ENCODE measurements at places on chromosomes 2 and 18.

DNA sequence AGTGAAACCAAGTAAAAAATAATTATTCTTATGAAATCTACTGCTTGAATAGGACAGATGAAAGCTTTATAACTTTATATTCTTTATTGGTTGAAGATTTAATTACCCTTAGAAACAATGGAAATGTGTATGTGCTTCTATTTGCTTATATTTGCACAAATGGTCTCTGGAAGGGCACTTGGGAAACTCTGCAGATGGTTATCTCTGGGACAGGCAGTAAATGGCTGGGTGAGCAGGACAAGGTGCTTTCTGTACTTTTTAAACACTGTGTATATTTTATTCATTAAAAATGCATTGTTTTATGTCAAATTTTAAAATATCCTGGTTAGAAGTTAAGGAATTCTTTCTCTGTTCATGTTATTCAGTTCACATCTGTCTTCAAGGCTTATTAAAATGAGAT is 131.1 kb downstream of the LRRTM4 start:
- no peak for DNase-seq

GRCh38 chr2:16181062-16181740 is 240.9 kb downstream of the MYCN start:
- no peak for DNase-seq

- no peak for DNase-seq
Observed at GRCh38 chr18:22606563-22607283, 189.0 kb upstream of the CTAGE1 start.

GRCh38 chr18:8742387-8743361 is 37.3 kb downstream of the MTCL1 start:
- DNase-seq: no peak

GRCh38 chr2:238220892-238221521 is 17.5 kb upstream of the ILKAP start:
- DNase-seq: no peak

DNA sequence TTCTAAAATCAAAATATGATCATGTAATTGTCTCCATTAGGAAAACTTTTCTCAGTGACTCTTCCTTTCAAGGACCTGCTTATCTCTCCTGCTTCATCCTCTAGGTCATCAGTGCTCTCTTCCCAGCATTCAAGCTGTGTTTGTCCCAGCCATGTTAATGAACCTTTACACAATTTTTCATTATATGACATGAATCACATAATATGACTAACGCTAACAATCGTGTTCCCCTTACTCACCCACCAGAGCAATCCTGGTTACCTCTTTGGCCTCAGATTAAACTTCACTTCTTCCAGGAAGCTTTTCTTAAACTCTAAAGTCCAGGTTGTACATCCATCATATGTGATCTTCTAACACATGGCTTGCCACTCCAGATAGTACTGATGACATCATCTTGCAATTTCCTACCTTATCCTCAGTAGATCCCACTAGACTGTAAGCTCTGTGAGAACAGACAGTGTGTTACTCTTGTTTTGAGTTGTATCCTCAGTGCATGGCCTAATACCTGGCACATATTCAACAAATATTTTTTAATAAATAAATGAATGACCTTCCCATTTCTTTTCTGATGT is 882.9 kb upstream of the ZEB2 start:
- no peak for DNase-seq

- DNase-seq: no peak
Observed at GRCh38 chr2:79833235-79833878, 320.5 kb downstream of the CTNNA2 start.

GRCh38 chr2:218368150-218368528 is 11.5 kb downstream of the CATIP start:
- no peak for DNase-seq

GRCh38 chr2:84327645-84328249 is 131.3 kb downstream of the SUCLG1 start:
- no peak for DNase-seq

GRCh38 chr18:31983976-31984375 is 34.6 kb upstream of the RNF125 start:
- DNase-seq: no peak

GRCh38 chr2:174786066-174786725 is 21.9 kb upstream of the CHRNA1 start:
- DNase-seq: no peak

GRCh38 chr2:20925265-20925889 is 102.5 kb upstream of the LDAH start:
- DNase-seq: peak; percentile 32

DNA sequence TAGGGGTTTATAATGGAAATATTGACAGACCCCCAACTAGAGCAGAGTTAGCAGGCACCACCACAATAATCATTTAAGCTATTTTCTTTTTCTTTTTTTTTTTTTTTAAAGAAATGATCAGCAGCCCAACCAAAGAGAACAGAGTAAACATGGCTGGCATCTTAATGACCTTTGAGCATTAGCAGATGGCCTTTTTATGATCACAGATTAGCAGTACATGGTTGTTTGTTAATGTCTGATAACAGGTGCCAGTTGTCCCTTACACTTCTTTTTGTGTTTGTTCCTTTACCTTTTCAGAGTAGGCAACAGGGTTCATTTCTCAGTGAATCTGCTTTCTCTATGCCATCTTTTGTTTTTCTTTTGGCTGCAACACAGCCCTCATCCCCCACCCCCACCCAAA is 747.0 kb downstream of the BCL11A start:
- no peak for DNase-seq

DNA sequence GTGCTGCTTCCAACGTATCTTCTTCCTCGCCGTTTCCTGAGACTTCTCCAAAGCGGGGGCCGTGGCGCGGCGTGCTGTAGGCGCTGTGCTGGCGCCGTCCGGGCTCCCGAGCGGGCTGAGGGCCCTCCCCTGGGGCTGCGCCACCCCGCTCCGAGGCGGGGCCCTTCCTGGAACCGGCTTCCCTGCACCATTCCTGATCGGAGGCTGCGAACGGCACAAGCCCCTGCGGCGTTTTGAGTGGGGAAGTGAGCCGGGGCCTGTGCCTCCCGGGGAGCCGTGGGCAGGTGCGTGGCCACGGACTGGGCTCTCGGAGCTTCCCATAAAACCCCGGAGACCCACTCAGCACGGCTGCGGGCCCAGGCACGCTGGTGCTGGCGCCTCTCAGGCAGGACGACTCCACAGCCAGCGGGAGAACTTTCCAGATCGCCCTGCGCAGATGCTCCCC is 74.7 kb downstream of the PSMG2 start:
- DNase-seq: no peak
